ENCODE measurements at places on chromosomes 2 and 18. TPM values are rescaled to one million over a fixed set of nuclear protein-coding genes. Genes with fewer than 3 reads are reported as not detected.

ST8SIA3 gene
- polyA plus RNA-seq = not detected

FIGLA gene
- polyA plus RNA-seq = not detected

VAMP8 gene
- 240 TPM for polyA plus RNA-seq

SLC40A1 gene
- polyA plus RNA-seq = 2.3 TPM

KRTCAP3 gene
- polyA plus RNA-seq = 1.6 TPM

FKBP7 gene
- polyA plus RNA-seq = 4.5 TPM

DSC2 gene
- polyA plus RNA-seq = not detected

B3GNT7 gene
- polyA plus RNA-seq = 3.3 TPM

RBKS gene
- 7.5 TPM for polyA plus RNA-seq

SCN7A gene
- polyA plus RNA-seq = not detected

RUFY4 gene
- polyA plus RNA-seq = 0.25 TPM

MYL1 gene
- polyA plus RNA-seq = not detected

C2orf66 gene
- polyA plus RNA-seq = not detected

UGT1A3 gene
- polyA plus RNA-seq = not detected

TEX44 gene
- polyA plus RNA-seq = not detected

TMEM178A gene
- polyA plus RNA-seq = not detected

IL36A gene
- polyA plus RNA-seq = not detected

XDH gene
- not detected for polyA plus RNA-seq

MAP2 gene
- polyA plus RNA-seq = 3.4 TPM

CAPN14 gene
- 2.9 TPM for polyA plus RNA-seq

LRRTM4 gene
- not detected for polyA plus RNA-seq

SPATA3 gene
- polyA plus RNA-seq = not detected

CHRND gene
- polyA plus RNA-seq = not detected

IGFBP2 gene
- polyA plus RNA-seq = not detected

ADCYAP1 gene
- not detected for polyA plus RNA-seq

All from IgD-negative memory B cell (primary cell).